Thyroid gland (tissue), 4 donors: ENCODE measurements at places on chromosomes 16 and 17. TPM values are rescaled to one million over a fixed set of nuclear protein-coding genes. Genes with fewer than 3 reads are reported as not detected.

The KRT12 gene
- total RNA-seq: not detected

The TOB1 gene
- 28.1 TPM for total RNA-seq

The GAST gene
- total RNA-seq: not detected

The HID1 gene
- 22.9 TPM for total RNA-seq

The MT1F gene
- total RNA-seq: 25.8 TPM

The KRT33A gene
- total RNA-seq: not detected
